Kidney (tissue), 22 donors: ENCODE measurements at places on chromosomes 4 and X. TPM values are rescaled to one million over a fixed set of nuclear protein-coding genes. Genes with fewer than 3 reads are reported as not detected.
A peak's percentile ranks its signal among the peaks of the same experiment; 100 is the strongest.

GC gene
- polyA plus RNA-seq, result 1.8 TPM

ZGRF1 gene
- polyA plus RNA-seq, result 0.73 TPM

DNA sequence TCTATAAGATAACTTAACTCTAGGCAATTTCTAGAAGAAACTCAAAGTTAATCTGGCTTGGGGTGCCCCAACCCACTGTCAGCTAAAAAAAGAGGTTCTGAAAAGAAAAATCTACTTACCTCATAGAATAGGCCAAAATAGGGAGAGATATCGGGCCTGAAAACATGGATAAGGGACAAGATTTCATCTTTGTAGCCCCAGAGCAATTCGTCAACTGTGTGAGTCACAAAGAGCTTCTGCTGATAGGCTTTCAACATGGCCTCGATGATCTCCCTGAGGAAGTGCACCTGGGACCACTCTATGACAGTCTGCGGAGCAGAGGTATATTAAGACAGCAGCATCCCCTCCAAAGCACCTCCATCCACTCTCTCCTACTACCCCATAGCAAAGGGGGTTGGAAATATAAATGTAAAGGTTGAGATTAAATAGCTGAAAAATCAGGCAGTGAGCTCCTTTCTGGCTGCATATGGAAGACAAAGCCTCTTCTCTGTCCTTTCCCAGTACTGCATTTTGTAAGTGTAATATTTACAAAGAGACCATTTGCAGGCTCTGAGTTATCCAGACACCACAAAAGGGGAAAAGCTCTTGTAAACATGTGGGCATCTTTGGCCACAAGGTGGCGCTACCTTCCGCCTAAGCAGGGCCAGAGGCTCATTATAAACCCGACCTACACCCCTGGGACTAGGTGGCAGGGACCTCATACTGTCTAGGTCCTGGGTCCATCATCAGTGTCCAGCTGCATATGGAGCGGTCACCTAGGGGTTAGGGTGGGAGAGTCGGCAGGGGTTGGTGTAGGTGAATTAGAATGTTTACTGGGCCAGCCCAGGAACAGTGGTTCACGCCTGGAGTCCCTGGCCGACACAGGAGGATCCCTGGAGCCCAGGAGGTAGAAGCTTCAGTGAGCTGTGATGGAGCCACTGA lies 31.5 kb upstream of the NUP54 start:
- peak; percentile 83 for DNase-seq

DNA sequence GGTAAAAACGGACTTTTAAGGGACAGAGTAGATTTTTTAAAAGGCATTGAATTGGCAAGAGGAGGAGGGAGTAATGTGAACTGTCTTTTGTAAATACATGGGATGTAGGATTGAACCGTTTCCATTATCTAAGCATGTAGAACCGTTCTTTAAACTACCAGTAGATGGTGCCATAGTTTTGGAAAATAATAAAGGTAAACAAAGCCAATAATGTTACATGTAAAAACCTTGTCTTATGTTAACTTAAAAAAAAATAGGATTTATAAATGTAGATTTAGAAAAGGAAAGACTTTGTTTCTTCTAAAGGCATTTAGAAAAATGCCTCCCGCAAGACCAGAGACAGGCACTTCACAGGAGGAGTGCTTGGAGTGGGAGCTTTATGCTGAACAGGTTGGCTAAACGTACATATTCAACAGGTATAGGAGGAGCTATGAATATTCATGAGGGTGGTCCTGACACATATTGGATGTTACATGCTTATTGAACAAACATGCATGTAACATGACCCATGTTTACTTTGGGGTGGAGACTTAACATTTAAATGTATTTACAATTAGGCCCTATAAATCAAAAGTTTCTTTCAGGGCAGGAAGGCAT lies 45.5 kb upstream of the FAM241A start:
- peak; percentile 64 for DNase-seq

DNA sequence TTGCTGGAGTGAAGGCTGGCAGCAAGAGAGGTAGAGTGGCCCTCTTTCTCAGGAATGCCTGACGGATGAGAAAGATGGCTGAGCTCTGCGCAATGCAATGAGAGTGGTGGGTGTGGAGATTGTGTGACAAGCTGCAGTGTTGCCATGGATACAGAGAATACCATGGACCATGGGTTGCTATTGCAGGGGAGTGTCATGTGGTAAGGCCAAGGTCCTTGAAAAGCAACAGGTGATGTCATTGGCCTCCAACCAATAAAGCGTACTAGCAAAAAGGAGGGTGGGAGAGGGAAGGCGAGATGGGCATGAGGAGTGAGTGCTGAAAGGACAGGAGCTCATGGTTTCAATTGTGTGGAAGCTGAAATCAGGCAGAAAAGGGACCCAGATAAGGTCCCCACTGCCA lies 1.8 kb downstream of the PNMA5 start:
- no peak for DNase-seq

DNA sequence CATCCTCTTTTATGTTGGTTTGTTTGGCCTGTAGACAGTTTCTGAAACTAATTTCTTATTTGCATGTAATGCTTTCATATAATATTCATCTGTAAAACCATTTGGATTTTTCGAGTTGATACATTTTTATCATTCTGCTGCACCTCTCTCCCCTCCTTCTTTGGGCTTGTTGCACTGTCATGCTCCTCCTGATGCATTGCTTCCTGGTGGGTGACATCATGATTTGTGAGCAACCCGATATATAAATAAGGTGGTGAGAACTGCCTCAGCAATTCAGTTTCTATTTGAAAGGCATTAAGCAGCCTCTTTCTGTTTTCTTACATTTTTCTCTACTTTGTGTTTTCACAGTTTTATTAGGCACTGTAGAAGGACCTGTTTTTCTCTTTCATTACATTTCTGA lies 515.7 kb downstream of the RPA4 start:
- DNase-seq, result no peak

DNA sequence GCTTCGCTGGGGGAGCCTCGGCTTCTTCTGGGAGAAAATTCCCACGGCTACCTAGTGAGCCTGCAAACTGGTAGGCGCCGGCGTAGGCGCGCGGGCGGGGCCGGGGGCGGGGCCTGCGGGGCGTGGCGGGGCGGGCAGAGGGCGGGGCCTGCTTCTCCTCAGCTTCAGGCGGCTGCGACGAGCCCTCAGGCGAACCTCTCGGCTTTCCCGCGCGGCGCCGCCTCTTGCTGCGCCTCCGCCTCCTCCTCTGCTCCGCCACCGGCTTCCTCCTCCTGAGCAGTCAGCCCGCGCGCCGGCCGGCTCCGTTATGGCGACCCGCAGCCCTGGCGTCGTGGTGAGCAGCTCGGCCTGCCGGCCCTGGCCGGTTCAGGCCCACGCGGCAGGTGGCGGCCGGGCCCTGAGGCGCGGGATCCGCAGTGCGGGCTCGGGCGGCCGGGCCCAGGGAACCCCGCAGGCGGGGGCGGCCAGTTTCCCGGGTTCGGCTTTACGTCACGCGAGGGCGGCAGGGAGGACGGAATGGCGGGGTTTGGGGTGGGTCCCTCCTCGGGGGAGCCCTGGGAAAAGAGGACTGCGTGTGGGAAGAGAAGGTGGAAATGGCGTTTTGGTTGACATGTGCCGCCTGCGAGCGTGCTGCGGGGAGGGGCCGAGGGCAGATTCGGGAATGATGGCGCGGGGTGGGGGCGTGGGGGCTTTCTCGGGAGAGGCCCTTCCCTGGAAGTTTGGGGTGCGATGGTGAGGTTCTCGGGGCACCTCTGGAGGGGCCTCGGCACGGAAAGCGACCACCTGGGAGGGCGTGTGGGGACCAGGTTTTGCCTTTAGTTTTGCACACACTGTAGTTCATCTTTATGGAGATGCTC lies at the start of gene HPRT1:
HPRT1 (plus strand) TSS at position 161 of the 857 bp plus-strand sequence; CDS start at position 308, 147 bp downstream.
- peak; percentile 78 for DNase-seq

DNA sequence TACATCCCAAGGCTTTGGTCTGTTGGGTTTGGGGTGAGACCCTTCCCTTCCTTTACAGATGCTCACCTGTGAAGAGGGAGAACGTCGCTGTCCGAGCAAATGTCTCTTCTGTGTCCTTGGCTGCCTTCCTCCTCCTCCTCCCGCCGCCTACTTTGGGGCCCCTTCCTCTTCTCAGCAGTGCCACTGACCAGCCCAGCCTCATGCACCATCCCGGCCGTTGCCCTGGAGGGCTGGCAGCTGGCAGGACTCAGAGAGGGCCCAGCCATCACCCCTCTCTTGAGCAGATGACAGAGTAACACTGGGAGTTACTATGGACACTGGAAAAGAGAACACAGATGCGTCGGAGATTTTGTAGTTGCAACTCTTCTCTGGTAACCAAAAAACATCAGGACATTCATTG lies 68.2 kb downstream of the TRMT44 start:
- DNase-seq, result no peak

DNA sequence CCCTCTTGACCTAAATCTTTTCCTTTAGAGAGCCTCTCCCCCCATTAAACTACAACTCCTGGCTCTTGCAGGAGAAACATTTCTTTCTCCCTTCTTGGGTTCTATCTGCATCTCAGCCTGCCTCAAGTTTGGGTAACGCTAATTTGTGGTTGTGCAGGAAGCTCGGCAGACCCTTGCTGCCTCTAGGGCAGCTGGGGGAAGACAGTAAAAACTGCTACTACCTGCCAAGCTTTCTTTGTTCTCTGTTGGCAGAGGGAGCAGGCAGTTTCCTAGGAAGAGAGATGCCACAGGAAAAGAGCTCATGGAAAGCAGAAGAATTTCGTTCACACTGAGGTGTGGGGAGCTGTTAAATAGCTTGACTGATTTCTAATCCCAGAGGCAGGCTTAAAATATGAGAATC lies 555.6 kb upstream of the IGFBP7 start:
- DNase-seq, result no peak

STK32B gene
- 18.1 TPM for polyA plus RNA-seq

DCUN1D4 gene
- 17.0 TPM for polyA plus RNA-seq

GRCh38 chr4:170079981-170080380 lies 9.8 kb downstream of the AADAT start:
- no peak for DNase-seq

DNA sequence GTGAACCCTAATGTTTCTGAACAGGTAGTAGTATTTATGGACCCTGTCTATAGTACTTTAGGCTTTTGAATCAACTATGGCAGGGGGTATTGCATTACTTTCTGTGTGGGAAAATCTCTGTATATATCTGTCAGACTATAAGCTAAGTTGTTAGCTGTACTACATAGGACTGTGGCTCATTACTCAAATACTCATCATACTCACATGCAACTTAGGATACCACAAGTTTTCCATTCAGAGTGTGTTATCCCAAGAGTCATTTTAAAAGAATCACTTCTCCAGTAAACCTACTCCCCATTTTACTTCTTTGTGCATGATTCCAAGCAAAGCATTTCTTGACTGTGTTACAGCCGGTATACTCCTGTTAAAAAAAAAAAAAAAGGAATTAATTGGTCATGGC lies 95.6 kb downstream of the PHOX2B start:
- no peak for DNase-seq

CFAP47 gene
- not detected for polyA plus RNA-seq

TLR2 gene
- polyA plus RNA-seq, result 8.0 TPM

HTRA3 gene
- polyA plus RNA-seq, result 6.5 TPM

DNA sequence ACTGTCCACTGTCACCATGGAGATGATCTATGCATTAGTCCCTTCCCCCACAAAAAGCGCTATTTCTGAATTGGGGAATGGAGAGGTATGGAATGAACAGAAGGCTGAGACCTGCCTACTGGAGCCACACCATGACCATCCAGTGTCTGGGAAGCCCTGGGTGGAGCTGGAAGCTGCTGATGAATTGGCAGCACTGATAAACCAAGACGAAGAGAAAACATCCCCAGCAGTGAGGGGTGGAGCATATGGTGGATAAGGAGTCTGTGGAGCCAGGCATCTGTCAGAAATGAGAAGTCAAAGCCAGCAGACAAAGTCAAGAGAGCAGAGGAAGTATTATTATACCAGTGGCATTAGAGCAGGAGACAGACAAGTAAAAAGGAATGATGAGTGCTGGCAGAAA lies 13.2 kb downstream of the CC2D2A start:
- no peak for DNase-seq

- no peak for DNase-seq
These were observed 761 bp upstream of the FRYL start for GRCh38 chr4:48780865-48781214.

- no peak for DNase-seq
These were observed 72.5 kb downstream of the GNL3L start for GRCh38 chrX:54602563-54602962.

DNA sequence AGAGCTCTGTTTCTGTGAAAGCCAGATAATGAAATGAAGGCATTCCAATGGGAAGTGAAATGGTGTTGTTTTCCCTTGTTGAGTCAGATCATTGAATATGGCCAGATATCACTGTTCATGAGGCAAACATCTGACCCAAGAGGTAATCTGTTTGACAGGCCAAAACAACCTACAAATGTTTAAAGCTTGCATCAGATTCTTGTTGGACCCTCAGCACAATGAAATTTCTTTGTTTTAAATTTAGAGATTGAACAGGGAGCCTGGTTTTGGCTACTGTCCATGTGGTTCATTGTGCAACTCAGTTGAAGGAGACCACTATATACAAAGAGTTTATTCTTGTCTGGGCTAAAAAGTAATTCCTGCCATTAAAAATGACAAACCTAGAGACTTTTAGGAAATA lies 159.1 kb downstream of the AFF2 start:
- DNase-seq, result no peak
